ENCODE measurements at places on chromosomes 6 and 20.

DNA sequence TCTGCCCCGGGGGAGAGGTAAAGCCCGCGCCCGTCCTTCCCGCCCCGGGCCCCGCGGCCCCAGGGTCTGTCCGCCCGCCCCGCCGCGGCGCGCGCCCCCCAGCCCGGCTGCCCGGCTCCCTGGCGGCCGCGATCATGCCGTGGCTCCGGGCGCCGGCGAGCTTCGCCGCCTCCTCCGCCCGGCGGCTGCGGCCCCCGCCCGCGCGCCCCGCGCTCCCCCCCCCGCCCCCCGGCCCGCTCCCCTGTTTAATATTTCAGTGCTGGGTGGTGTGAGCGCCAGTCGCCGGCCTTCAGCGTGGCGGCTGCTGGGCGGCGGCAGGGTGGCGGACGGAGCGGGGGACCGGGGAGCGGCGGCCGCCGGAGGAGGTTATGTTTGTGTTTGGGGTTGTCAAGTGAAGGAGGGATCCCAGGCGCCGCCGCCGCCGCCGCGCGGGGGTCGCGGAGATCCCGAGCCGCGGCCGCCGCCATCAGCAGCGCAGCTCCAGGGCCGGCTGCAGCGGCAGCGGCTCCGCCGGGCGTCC is at the start of gene HIVEP1:
Gene HIVEP1 (plus strand): TSS at position 275 of the 520 bp plus-strand sequence. CDS start 3,317 bp downstream, outside the sequence.
- no peak for DNase-seq

GRCh38 chr20:6837730-6838129 is 70.2 kb downstream of the BMP2 start:
- no peak for DNase-seq

DNA sequence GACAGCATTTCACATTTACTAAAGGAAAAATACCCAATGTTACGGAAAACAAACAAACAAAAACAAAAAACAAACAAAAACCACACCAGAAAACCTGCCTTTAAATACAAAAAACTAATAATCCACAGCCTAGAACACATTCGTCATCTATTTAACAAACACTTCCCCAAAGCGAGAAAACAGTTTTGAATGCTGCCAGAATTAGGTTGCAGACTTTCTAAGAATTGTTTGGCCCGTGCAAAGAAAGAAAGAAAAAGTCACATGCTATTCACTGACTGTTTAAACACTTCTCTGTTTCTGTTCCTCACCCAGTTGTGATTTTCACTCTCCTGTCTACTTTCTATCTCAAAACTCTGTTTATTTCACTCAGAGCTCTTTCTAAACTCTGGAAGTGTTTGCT is 52.5 kb downstream of the BCAS1 start:
- DNase-seq, result no peak

DNA sequence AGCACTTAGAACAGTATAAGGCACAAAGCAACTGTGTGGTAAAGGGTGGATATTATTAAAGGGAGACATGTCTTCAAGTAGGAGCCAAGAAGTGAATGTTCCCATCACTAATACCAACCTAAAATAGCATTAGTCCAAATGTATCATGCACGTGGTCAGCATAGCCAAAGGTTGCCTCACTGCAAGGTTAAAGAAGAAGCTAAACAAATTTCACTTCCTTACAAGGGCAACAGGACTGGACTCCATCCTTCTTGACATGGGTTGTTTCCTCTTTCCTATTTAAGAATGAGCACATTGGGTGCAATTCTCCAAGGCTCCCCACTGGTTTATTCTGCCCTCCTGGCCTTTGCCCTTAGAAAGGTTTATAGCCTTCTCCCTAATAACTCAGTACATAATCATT is 186.7 kb downstream of the PHACTR1 start:
- DNase-seq, result no peak

DNA sequence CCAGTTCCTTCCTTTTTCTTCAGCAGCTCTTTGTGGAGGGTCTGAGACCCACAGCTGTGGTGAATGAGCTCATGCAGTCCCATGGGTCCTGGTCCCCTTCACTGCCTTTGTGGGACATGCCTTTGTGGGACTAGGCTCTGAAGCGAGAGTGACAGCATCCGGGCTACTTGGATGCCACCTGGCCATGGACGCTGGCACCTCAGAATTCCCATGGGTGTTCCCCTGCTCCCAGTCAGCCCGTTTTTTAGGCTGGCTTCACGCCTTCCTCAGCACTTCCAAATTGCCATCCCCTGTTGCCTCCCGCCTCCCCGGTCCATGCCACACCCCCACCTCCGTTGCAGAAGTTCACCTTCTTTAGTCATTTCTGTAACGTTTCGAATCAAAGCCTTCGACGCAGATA is 45.1 kb downstream of the RAMACL start:
- DNase-seq, result no peak

- no peak for DNase-seq
These were observed 43.9 kb upstream of the MDFI start for GRCh38 chr6:41594326-41594725.

- no peak for DNase-seq
These were observed 567.4 kb downstream of the C6orf118 start for GRCh38 chr6:164741938-164742451.

GRCh38 chr6:128124713-128125112 is 223.9 kb upstream of the THEMIS start:
- DNase-seq, result no peak

GRCh38 chr6:147930745-147931144 is 411.9 kb upstream of the SASH1 start:
- no peak for DNase-seq

GRCh38 chr20:60677819-60678218 is 574.2 kb upstream of the CDH4 start:
- no peak for DNase-seq

DNA sequence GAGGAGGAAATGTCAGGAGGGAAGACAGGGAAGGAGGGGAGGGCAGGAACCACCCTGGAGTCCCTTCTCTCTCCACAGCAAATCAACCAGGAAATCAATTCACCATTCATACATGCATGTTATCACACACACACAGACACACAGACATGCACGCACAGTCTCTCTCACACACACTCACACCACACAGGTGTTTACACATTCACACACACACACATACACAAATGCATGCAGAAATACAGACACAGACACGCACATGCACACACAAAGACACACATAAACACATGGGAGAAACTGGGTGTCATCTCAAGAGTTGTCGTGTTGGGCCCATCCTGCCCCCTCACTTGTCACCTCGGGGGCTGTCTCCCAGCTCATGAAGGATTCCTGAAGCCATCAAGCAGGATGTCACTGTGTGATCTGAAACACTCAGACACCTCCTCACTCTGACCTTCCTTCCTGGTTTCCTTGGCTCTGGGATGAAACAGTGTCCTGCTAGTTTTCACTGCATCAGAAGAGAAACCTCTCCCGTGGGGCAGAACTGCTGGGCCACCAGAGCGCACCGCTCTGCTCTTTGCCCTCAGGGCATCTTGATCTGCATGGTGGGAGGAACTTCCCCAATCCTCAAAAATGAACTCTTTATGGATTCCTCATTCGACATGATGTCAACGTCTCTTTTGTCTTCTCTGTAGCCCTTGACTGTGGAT is 9.2 kb downstream of the RAET1G start:
- no peak for DNase-seq

DNA sequence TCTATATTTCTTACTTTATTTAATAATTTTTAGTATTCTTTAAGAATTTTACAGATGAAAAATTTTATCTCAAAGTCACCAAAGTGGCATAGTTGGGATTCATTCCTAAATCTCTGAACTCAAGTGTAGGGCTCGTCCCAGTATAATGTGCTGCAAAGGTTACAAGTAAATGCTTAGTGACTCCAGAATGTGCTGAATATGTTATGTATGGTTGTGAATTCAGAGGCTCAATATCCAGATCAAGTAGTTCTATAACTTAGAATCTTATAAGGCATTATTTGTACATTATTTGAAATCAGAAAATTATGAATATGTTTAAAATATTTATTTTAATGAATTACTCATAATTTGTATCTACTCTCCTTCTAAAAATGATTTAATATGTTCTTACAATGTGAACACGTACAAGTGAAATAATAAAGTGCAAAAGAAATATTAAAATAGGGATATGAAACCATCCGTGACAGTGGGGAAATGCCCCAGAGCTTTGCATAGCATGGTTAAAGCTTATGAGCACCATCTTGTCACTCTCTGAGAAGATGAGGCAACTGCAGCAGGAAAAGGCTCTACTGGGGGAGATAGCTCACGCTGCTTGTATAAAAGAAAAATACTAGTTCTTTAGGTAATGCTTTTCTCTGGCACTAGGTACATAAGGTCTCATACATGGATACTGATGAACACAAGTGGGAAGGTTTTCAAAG is 259.0 kb downstream of the FOXC1 start:
- no peak for DNase-seq

DNA sequence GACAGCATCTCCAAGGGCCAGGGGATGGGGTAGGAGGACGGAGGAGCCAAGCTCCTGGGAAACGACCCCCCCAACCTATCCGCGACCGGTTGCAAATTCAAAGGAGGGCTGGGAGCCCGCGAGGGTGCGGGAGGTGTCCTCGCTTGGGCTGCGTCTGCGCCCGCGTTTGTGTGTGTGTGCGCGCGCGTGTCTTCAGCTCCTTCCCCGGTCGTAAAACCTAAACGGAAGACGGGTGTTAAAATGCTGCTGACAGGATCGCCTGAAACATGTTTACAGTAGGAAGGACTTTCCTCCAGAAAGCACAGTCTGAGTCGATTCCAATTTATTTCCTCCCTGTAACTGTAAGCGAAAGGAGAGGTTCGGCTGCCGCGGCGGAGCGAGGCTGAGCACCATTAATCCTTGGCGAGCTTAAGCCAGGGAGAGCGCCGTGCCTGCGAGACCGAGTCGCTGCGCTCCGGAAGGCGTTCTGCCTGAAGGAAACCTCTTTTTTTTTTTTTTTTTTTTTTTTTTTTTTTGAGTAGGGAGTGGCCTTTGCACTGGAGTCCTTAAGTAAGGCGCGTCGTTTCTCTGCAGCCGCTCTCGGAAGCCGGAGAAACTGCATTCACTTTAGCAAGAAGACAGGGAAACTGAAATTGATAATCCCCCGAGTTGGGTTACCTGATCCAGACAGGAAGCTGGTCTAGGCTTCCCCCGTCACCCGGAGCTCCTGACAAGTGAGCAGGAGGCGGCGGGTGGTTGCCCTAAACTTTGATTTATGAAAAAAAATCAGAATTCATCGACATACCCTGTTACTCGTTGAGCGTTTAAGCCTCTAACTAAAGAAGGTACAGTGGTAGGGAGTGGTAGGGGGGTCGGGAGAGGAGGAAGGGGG is 4.8 kb upstream of the SOX4 start:
- peak; percentile 94 for DNase-seq

DNA sequence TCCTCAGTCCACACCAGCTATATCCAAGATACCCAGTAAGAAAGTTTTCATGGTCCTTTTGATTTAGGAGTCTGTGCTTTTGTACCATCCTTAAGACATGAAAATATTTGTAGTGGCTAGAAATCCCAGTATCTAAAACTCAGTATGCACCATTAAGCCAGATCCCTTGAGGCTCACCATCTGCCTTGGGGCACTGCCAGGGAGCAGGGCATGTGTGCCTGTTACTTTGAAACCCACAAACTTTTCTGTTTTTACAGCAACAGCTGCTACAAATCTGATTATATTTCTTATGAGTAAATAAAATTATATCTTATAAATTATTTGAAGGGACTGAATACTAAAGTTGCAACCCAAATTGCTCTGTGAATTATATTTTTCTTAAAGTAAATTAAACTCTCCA is 290.5 kb upstream of the MANEA start:
- DNase-seq, result peak; percentile 19

DNA sequence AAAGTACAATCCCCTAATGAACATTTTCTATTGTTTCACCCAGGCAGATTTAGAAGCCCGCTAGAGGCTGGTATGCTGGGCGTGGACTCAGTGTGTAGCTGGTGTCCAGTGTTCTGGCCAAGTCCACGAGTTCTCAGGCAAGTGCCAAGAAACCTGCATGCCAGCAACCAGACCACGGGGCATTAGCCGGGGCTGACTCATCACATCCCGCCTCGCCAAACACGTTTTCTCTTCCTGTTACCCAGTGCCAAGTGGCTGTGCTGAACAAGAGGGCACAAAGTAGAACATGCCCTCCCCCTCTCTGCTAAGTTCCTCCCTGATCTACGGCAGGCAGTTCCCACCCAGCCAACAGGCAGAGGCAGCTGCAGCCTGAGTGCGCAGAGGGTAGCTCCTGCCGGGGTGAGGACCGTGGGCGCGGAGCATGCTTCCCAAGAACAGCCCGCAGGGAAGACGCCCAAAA is 29.6 kb downstream of the RAMACL start:
- no peak for DNase-seq

GRCh38 chr20:24935766-24936525 is 13.1 kb upstream of the CST7 start:
- no peak for DNase-seq

DNA sequence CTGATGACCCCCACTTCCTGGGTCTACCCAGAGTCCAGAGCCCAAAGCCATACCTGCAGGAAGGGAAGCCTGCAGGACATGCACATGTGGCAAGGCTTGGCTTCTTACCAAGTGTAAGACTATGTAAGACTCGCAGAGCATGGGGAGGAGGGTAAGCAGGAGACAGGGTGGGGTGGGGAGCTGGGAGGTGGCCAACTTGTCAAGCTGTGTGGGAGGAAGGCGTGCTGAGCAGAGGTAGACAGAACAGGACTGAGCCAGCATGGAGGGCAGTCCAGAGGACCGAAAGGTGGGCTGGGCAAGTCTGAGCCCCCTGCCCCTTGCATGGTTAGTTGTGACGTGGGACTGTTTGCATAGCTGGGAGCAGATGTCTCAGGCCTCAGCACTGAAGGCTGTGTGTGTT is 53.4 kb upstream of the RNF24 start:
- DNase-seq, result no peak

- no peak for DNase-seq
These were observed 223.0 kb downstream of the NKAIN2 start for GRCh38 chr6:124026694-124027093.

DNA sequence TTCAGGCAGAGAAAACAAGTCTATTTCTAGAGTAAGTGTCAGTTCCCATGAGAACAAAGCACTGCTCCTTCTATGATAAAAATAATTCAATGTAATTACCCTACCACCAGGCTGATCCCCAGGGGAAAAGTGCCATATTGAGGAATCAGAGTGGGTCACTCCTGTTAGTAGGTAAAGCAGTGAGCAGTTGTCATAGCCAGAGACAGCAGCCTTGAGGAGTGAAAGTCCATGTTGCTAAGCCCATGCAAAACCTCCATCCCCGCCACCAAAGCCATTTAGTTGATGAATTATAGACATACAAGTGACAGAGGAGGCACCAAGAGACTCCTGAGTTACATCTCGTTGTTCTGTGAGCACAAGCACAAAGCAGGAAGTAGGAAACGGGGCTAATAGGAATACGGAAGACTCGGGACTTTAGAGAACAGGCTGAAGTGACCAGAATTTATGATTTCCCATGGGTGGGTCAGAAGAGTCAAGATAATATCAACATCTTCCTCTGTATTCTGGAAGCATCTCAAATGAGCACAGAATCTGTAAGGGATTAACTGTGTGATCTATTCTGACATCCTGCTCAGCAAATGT is 197.9 kb downstream of the MAFB start:
- no peak for DNase-seq
